ENCODE measurements at places on chromosomes 7 and 10.

GRCh38 chr7:69883399-69883891 is 285.2 kb downstream of the AUTS2 start:
- DNase-seq = no peak

DNA sequence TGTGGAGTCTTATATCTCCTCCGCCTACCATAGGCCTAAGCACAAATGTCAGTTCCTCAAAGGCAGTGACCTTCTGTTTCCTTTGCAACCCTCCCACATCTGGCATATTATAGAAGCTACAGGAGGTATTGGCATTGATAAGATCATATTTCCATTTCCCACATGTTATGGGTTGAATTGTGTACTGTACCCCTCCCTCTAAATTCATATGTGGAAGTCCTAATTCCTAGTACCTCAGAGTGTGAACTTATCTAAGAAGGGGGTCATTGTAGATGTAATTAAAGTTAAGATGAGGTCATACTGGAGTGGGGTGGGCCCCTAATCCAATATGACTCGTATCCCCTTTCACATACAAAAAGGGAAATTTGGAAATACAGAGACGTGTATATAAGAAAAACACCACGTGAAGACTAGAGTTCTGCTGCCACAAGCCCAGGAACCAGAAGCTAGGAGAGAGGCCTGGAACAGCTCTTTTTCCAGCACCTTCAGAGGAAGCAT is 6.1 kb upstream of the LAMB4 start:
- DNase-seq = no peak

GRCh38 chr10:86872757-86873156 is 84.7 kb downstream of the MMRN2 start:
- DNase-seq = no peak

DNA sequence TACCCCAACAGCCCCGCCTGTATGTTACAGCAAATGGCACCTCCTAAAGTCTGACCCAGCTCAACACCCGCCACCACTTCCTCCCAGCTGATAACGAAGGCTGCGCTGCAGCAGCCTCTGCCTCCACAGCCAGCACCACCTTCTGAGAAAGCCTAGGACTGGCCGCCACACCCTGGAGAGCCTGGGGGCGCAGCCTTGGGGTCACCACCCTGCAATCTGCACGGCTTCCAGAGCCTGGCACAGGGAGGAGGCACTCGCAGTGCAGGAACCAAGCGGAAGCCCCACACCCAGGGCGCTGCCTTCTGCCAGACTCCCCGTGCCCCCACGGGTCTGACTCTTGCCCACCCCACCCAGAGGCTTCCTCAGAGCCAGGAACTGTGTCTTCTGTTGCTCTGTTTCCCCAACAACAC is 112.5 kb downstream of the MAD1L1 start:
- DNase-seq = no peak

GRCh38 chr7:145850636-145851035 is 266.0 kb upstream of the CNTNAP2 start:
- DNase-seq = no peak

DNA sequence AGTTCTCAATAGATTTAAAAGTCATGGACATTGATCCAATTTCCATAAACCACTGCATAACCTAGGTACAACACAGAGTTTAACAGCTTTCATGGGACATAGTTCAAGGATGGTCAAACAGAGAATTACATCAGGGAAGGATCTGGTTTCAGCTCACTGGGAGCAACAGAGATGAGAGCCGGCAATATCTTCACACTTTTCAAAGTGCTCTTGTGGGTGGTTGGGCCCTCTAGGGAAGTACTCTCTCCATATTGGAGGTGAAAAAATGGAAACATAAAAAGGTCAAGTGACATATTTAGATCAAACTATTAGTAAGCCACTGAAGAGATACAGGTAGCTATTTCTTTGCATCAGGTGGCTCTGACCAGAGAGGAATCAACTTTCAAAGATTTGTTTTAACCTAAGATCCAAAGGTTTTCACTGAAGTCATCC is 61.8 kb upstream of the LRRN3 start:
- no peak for DNase-seq

GRCh38 chr10:132142396-132143161 is 44.2 kb upstream of the DPYSL4 start:
- DNase-seq = no peak

- DNase-seq = no peak
Observed at GRCh38 chr7:56099653-56100052, 6.6 kb downstream of the CHCHD2 start.

DNA sequence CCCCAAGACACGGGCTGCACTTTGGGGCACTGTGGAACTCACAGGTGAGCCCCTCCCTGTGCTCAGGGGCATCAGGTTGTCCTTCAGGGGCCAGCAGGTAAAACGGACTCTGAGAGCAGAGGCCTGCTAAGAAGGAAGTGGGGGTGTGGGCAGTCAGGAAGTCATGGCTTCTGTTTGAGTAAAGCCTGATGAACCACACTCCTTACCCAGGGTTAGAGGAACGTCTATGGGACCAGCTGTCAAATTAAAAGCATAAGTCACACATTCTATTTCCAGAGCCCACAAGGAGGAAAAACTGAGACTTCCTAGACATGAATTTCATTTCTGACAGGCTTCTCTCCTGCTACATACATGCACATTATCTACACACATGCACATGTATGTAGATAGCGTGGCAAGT is 616.4 kb downstream of the SDK1 start:
- DNase-seq = no peak

DNA sequence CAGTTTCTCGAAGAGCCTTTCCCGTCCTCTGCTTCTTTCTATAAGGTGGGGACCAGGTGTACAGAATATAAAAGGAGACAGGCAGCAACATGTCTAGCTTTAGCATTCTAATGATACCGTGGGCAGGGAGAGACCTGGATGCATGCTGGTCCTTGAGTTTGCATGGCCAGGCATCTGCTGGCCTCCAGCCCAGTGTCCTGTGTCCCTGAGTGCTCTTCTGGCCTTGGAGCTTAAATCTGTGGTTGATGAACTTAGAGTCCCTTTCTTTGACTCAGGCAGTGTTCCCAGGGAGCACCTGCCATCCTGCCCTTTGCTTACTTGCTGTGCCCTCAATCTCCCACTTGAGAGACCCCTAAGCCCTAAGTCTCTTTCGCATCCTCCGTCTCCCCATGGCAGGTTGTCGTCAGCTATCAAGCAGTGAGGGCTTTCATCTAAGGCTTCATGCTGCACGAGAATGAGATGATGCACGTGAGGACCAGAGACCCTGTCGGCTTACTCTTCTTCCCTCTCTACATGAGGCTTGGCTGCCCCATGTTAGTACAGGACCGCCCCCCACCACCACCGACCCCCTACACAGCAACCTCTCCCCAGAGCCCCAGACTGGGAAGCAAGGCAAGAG is 313.4 kb upstream of the C7orf33 start:
- DNase-seq = no peak

- DNase-seq = peak; percentile 19
Observed at GRCh38 chr7:80312139-80312661, 177.6 kb downstream of the GNAI1 start.

DNA sequence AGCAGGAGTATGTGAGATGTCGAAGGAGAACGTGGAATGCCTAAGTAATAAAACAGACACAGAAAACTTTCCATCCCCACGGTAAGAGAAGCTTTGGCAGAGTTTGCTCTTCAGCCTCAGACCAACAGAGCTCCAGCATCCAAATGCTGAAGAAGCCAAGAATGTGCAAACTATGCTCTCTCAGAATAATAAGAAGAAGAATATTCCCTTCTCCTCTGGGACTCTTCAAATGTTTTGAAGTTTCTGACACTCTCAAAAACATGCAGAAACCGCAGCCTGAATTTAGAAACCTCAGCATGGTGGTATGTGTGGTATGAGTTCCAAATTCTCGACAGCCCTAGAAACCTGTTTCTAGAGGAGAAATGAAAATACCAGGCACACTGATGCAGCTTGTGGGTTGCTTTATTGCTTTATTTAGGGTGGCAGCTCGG is 113.3 kb downstream of the KCNMA1 start:
- no peak for DNase-seq

DNA sequence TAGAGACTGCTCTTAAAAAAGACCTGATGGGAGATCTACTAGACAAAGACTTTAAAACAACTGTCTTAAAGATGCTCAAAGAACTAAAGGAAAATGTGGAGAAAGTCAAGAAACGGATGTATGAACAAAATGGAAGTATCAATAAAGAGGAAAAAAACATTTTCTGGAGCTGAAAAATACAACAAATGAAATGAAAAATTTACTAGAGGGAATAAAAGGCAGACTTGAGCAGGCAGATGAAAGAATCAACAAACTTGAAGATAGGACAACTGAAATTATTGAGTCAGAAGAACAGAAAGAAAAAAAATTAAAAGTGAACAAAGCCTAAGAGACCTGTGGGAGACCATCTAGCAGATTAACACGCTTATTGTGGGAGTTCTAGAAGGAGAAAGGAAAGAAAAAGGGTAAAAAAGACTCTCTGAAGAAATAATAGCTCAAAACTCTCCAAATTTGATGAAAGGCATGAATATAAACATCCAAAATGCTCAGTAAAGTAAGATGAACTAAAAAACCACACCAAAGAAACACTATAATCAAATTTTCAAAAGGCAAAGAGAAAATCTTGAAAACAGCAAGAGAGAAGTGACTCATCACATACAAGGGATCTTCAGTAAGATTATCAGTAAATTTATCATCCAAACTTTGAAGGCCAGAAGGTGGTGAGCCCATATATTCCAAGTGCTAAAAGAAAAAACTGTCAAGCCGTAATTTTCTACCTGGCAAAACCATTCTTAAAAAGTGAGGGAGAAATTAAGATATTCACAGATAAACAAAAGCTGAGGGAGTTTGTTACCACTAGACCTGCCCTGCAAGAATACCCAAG is 83.2 kb downstream of the SCRN1 start:
- no peak for DNase-seq

DNA sequence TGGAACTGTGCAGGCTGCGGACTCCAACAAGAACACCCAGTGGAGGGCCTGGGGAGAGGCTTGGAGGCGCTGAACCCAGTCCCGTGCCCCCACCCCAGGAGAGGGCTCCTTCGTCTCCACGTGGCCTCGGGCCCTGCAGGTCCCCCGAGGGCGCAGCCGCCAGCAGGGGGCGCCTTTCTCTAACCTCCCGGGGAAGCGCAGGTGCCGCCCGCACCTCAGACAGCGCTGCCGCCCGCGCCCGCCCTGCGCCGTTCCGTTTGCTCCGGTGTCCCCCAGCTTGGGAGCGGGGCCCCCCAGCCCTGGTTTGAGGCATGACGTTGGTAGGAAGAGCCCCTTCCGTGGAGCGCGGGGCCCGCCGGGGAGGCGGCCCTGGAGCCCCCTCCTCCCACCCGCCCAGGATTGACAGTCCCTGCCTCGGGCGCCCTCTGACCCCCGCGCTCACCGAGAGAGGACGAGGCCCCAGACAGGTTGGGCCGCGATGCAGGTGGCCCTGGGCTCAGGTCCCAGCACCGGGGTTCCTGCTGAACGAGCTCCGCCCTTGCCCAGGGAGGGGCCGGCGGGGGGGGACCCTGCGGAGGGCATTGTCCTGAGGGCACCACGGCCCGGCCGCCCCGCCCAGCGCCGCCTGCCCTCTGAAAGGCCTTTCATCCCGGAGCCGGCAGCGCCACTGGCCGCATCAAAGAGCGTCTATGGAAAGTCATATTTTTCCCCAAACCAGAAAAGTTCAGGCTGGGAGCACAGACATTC is 42.8 kb downstream of the FOXL3 start:
- peak; percentile 73 for DNase-seq

GRCh38 chr7:115178835-115179234 is 256.9 kb downstream of the MDFIC start:
- peak; percentile 36 for DNase-seq

DNA sequence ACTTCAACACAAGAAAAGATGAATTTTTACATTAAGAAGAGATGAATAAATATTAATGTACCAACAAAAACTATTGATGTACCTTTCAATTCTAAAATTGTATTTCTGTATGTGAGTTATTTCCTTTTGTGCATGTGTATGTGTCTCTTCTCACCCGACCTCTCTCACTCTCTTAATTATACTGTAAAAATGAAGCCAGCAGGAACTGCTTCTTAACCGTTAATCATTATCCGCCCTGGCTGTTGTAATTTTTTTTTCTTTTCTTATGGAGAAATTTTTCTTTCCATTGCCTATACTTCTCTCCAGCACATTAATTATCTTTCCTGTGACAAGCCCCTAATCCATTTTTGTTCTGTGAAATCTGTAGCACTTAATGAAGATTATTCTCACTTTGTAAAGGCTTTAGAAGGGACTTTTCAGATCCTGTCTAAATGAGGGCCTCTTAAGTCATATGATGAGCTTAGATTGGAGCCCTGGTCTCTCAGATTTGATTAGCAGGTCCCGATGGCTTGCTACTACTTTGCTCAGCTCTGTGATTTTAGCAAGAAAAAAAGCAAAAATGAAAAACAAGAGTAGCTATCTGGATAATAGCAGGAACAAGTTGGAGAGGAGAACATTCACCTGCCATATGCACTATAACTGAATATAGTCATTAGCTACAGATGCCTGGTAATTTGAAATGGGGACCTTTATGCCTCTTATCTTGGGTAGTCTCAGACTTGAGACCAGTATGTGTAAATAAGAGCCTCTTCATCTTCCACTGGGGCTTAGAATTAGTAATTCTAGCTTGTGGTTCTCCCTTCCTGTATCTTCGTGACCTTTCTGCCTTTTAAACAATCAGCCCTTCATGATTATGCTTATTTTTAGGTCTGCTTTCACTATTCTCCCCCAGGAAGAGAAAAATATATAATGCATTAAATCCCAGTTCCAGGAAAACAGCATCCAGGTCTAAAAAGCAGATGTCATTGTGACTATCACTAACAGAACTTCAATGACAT is 80.0 kb upstream of the COL1A2 start:
- DNase-seq = no peak

GRCh38 chr10:126843299-126843934 is 61.8 kb upstream of the DOCK1 start:
- DNase-seq = no peak

- no peak for DNase-seq
Observed at GRCh38 chr7:99155211-99155610, 11.3 kb upstream of the SMURF1 start.
